NCI-H146 (cell line): ENCODE measurements at places on chromosomes 5 and 9.
A peak's percentile ranks its signal among the peaks of the same experiment; 100 is the strongest.

- no peak for DNase-seq
These were observed 737.2 kb upstream of the ZNF608 start for GRCh38 chr5:125483609-125484008.

DNA sequence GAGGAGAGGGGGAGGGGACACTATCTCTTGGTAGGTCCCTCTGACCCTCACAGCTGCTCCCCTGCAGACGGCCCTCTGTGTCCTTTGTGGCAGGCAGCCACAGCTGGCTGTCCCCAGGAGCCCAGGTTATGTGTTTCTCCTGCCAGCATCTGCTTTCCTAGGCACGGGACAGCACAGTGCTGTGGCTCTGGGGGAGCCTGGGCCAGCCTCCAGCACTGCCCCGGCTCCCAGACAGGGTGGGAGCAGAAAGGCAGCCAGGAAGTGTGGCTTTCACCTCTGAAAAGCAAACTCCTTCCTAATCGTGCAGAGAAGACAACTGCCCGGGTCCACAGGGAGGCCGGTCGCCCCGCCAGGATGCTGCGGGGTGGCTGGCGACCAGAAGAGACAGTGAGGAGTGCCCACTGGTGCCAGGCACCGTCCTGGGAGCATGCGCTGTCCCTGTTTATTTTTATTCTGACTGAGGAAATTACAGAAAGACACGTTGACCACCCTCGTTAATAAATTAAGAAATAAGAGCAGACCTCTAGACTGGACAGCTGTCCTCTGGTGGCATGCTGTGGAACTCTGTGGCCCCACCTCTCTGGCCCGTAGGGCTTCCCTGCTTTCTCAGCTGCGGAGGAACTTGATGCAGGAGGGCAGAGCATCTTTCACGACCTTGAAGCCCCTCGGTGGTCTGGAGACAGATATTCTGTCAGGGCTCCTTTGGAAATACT is 240.3 kb downstream of the FANCC start:
- no peak for DNase-seq

- no peak for DNase-seq
These were observed 264.0 kb downstream of the PIK3R1 start for GRCh38 chr5:68479524-68479923.

- DNase-seq, result no peak
These were observed 10.1 kb upstream of the UBAC1 start for GRCh38 chr9:135971111-135971766.

DNA sequence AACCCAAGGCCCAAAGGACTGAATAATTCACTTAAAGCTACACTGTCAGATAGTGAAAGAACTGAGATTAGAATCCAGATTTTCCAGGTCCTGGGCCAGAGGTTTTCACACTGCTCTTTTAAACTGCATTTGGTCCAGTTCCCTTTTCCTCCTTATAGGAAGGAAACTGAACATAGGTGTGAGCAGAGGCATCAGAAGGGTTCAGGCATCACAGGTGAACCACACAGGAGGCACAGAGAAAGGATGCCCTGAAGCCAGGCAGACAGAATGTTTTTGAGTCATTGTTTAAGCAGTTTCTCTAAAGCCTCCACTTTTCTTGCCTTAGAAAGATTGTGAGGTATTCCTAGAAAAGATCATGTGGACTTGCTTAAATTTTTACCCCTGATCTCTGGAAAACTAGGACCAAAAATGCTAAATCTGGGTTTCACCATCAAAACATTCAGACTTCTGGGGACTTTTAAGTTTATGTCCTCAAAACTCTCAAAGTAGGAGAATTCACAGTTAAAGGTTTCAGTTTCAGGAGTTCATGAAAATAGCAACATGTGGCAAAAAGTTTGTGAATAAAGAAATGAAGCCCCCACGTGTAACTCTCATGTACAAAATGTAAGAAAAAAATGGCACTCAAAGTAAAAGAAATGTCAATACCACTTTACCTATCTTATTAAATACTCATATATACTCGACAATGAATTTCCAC is 386.1 kb downstream of the NTRK2 start:
- DNase-seq, result no peak

GRCh38 chr9:111922324-111923013 is 25.9 kb downstream of the UGCG start:
- no peak for DNase-seq

DNA sequence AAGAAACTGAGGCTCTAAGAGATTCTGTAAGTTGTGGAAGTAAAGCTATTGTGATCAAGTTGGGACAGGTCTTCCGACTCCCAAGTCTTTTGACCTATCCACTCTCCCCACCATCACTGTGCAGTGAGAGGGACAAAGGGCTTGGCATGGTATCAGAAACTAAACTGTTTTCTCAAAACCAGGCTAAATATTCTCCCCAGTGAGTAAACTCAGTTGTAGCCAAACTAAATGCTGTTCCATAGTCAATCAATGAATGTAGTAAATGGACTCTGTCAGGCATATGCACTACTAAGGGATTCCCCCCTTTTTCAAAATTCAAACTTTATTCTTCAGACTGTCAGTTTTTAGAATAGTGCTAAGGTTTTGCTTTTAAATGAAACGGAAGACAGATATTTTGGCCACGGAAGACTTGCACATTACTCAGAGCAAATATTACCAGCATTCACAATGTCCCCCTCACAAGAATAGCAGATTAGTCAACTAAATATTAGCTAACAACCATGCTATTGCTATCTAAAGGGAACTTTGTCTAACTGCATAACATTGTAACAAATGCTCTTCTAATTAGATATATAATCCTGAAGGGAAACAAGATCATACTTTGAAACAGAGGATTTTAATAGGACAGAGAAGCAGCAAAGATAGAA is 7.1 kb downstream of the PRKAA1 start:
- DNase-seq, result no peak

DNA sequence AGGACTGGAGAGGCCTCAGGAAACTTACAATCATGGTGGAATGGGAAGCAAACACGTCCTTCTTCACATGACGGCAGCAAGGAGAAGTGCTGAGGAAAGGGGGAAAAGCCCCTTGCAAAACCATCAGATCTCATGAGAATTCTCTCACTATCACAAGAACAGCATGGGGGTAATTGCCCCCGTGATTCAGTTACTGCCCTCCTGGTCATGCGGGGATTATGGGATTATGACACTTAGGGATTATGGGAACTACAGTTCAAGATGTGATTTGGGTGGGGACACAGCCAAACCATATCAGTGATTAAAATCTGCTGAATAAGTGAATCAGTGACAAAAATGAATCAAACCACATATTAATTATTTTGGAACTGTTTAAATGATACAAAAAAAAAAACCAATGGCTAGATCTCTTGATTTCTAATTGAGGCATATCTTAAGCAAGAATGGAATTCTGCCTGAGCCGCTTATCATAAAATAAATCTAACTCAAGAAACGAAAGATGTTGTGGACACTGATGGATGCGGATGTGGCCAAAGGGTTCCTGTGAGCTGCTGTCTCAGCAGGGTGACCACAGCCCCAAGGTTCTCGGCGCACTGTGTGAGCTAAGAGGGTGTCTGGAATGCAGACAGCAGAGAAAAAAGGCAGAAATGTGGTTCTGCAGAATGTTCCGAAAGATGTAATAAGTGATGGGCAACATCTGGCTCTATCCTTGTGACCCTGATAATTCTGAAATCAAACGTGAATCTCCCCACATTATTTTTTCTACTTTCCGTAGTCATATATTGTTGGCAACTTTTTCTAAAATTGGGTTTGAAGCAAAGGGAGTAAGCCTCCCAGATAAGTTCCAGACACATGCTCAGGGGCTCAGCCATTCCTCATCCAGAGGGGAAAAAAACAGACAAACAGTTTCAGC is 107.2 kb upstream of the ICE1 start:
- DNase-seq, result no peak

GRCh38 chr5:15539951-15540350 is 40.0 kb downstream of the FBXL7 start:
- no peak for DNase-seq

DNA sequence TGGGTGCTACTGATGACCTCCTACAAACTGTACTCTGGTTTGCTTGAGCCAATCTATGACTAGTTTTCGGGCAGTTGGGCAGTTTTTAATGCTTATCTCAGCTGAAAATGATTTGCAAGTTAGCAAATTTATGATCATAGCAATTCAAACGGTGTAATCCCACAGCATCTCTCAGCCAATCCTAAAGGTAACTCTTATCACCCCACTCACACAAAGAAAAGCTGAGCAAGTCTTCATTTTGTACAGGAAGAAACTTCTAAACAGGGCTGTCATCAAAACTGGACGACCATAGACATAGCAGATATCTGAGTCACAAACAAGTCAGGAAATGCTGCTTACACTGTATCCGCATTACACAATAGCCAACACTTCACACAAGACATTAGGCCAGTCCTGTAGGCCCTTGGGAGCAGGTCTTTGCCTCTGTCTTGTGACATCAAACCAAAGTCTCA is 2.6 kb upstream of the ENC1 start:
- DNase-seq, result no peak

DNA sequence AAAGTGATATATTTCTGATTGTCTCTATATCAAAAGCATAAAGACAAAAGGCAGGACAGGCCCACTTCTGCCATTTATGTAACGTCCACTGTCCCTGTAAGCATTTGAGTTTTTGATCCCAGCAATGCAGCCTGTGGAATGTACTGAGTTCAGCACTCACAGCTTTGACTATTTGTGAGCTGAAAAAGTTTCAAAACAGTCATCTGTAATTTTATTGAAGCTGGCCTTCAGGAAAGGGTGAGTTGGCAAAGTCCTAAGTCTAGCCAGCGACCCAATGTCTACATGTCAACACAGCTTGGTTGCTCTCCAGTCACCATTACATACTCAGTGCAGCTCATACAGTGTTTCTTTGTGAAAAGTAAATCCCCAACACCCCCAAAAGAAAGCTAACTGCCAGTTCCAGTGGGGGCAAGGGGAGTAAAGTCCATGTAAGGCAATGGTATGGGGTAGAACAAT is 9.7 kb downstream of the LIFR start:
- DNase-seq, result no peak

DNA sequence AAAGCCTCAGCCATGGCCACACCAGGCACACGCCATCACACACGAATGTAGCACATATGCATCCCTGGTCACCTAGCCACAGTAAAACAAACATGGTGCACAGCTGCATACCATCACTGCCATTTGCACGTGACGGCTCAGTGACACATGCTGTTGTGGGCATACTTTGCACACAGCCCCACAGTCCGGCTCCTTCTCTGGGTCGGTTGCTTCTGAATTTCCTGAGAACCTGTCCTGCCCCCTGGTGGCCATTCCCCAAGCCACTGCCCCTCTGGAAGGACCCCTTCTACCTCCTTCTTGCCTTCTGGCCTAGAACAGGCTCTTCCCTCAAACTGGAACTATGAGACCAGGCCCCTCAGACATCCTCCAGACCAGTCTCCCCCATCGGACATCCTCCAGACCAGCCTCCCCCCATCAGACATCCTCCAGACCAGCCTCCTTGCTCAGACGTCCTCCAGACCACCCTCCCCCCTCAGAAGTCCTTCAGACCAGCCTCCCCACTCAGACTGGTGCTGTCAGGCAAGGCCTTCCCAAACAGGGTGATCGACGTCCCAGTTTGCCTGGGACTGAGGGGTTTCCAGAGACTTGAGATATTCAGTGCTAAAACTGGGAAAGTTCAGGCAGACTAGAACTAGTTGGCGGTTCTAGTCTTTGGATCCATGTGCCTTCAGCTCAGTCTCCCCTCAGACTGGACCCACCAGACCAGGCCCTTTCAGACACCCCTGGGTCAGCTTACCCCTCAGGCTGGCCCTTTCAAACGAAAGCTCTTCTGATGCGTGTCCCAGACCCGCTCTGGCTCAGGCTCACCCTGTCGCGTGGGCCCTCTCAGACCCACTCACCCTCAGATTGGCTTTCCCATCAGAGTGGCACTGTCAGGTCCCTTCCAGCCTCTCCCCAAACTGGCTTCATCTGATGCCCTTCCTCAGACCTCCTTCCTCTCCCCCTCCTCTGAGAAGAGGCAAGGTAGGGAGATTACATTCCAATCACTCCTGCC is 24.3 kb upstream of the ENHO start:
- DNase-seq, result peak; percentile 71

- DNase-seq, result no peak
These were observed 28.0 kb downstream of the SKP2 start for GRCh38 chr5:36179950-36180349.

GRCh38 chr5:163496286-163496685 is 9.1 kb upstream of the MAT2B start:
- DNase-seq, result no peak

- no peak for DNase-seq
These were observed 45.3 kb upstream of the NAA35 start for GRCh38 chr9:85895685-85896084.

DNA sequence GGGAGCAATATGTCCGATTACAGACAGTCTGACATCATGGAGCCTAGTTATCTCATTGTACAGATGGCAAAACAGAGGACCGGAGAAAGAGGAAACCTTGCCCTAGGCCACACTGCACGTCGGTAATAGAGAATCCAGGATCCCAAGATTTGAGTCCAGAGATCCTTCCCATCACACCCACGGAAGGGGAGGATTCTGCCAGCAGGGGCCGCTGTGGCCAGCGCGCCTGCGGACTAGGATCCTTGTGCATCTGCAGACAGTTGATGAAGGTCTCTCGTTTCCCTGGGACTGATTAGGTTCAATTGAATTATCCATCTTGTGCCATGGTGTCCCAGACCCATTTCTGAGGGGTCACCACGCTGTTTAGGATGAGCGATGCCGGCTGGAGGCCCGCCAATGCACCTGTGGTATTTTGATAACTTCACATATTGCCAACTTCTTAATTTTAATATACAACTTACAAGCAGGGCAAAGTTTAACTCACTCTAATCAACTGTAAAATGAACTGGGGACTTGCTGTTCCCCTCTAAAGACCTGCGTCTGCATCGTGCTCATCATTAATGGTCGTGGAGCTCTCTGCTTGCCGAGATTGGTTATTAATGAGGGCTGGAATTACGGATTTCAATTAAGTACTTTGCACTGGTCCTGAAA is 592.7 kb upstream of the BRINP1 start:
- no peak for DNase-seq
